ENCODE measurements at places on chromosomes 2 and 18.

GRCh38 chr18:61554946-61555361 lies 221.7 kb downstream of the CDH20 start:
- DNase-seq: no peak

DNA sequence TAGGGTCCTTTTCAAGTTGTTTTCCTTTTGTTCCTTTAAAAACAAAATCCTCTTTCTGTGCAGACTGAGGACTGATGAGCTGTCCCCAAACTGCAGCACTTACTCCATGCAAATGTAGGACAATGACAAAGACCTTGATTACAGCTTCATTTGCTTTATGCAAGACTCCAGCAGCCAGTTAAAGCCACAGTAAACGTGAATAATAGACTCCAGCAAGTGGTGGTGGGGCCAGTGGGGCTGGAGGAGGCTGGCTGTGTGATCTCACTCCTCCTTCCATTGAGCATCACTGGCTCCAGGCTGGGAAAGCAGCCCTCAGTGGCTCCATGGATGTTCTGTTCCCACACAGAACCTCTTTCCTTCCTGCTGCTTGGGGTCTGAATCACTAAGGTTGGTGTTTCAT lies 306.0 kb upstream of the CELF4 start:
- no peak for DNase-seq

DNA sequence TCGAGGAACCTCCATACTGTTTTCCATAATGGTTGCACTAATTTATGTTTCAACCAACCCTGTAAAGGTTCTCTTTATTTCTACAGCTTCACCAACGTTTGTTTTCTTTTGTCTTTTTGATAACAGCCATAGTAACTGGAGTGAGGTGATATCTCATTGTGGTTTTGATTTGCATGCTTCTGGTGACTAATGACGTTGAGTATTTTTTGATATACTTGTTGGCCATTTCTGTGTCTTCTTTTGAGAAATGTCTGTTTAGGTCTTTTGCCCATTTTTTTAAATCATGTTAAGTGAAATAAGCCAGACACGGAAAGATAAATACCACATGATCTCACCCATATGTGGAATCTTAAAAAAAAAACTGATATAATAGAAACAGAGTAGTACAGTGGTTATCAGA lies 74.8 kb upstream of the SMIM21 start:
- DNase-seq: no peak

DNA sequence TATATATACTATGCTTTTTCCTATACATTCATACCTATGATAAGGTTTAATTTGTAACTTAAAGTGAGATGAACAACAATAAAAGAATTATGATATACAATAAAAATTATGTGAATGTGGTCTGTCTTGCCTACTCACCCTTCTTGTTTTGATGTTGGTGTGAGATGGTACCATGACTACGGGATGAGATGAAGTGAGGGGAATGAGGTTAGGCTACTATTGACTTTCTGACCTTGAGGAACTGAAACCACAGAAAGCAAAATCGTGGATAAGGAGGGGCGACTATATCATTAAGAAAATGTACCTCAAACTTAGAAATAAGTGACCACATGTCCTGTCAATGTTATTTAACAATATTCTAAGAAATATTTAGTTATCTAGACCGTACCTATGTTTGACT lies 103.9 kb upstream of the PPP1CB start:
- DNase-seq: no peak

DNA sequence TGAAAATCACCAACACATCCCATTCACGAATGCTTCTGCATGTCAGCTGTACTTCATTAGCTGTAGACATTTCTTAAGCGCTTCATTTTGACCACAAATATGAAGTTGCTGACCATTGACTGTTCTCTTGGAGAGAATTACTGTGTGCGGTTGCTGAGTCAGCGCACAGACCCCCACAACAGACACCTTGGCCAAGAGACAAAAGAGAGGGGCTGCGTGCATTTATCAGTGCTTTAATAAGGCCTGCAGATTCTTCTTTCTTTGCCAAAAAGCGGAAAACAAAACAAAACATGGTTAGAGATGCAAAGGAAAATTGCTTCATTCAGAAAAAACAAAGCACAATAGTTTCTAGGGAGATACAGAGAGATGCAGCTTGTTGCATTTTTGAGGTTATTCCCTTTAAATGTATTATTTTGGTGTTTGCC lies 174.7 kb downstream of the ACKR3 start:
- no peak for DNase-seq

DNA sequence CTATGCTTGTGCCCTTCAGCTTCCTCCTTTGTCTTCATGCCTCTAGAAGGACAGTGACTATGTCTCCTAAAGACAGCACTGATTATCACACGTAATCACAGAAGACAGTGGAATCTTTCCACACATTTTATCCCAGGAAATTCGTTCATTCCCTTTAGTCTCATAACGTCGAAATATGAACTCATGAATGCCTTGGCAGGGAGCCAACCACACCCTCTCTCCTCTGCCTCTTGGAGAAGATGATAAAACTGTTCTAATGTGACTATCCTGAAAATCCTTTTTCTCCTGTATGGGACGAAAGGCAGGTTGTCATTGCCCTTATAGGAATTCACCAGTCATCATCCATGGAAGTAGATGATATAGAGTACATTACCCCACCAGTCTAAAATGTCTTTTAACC lies 726.6 kb upstream of the FANCL start:
- DNase-seq: no peak

- no peak for DNase-seq
Observed at GRCh38 chr18:1302861-1303260, 398.2 kb downstream of the ADCYAP1 start.

- DNase-seq: no peak
Observed at GRCh38 chr2:219724628-219725027, 97.2 kb downstream of the SLC4A3 start.

Data from NCI-H446 (cell line).